ENCODE measurements at places on chromosomes 11 and 22. TPM values are rescaled to one million over a fixed set of nuclear protein-coding genes. Genes with fewer than 3 reads are reported as not detected.

Gene TM7SF2
- 59.9 TPM for polyA plus RNA-seq

- no peak for DNase-seq
These were observed 37.8 kb downstream of the BTG4 start for GRCh38 chr11:111474432-111474831.

GRCh38 chr11:100308202-100308601 lies 378.9 kb upstream of the ARHGAP42 start:
- DNase-seq: no peak

Gene MS4A7
- polyA plus RNA-seq: 2.7 TPM

- DNase-seq: no peak
These were observed 48.0 kb downstream of the IGLL5 start for GRCh38 chr22:22935546-22936157.

Data from heart left ventricle (tissue), 16 donors.